ENCODE measurements at places on chromosomes 12 and 14.
A peak's percentile ranks its signal among the peaks of the same experiment; 100 is the strongest.

DNA sequence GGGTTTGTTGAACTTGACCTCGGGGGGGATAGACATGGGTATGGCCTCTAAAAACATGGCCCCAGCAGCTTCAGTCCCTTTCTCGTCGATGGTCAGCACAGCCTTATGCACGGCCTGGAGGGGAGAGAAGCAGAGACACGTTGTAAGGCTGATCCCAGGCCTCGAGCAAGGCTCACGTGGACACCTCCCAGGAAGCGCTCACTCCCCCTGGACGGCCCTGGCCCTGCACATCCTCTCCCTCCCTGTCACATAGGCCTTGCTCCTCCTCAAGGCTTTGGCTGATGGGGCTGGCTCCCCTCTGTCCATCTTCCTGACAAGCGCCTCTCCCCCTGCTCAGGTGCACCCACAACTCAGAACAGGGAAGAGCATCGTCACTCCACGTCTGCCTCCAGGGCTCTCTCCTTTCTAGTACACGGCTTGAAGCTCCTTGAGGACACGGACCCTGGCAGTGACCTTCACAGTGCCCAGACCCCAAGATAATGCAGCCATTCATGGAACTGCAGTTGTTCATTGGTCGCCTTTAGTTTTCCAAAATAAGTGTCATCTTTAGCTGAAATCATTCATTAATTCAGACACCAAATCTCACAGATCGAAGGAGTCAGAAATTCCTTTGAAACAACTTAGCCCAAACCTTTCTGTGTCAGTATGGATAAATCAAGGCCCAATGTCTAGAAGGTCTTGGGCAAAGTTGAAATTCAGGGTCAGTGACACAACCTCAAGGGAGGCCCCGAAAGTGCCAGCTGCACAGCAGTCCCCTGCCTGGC is 9.7 kb downstream of the SERPINA1 start:
- DNase-seq = no peak

GRCh38 chr14:101408077-101408831 is 153.0 kb upstream of the DIO3 start:
- peak; percentile 46 for DNase-seq

DNA sequence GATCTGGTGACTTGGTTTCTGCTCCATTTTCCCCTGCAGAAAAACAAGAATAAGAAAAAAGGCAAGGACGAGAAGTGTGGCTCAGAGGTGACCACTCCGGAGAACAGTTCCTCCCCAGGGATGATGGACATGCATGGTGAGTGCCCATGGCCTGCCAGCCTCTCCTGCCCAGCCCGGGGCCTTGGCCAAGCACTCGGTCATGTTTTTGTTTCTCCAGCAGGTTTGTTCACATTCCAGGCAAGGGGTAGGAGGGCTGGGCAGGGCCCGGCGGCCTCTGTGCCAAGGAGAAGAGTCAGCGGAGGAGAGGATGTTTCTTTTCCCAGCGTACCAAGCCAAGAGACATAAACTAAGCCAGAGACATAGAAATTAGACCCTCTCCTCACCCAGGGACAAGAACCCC is 13.6 kb downstream of the BCL7A start:
- no peak for DNase-seq

DNA sequence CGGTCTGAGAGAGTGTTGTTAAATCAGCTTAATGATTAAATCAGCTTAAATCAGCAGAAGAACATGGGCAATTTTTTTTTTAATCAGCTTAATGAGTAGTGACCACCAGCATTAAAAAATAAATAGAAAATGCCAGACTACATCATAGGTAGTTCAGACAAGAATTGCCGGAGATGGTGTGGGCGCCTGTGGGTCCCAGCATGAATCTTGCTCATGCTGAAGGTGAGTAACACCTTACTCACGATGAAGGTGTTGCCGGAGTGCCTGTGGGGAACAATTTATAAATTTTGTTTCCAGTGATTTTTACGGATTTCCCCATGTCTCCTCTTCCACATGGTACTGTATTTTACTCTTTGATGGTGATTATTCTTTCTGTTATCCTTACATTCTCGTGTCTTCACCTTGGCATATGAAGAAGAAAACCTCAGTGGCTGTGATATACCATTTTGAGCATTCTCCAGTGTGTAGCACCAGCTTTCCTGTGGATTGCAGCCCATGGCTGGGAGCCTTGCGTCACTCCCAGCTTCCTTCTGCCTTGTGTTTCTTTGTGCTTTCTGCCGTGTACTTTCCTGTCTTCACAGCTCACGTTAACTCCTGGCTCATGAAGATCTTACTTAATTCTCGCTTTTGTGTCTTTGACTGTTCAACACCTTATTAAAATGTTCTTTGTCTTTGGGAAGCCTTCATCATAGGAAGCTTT is 4.7 kb downstream of the TDRD9 start:
- DNase-seq = no peak

- DNase-seq = peak; percentile 95
Observed at GRCh38 chr12:69688471-69689427, 10.4 kb downstream of the BEST3 start.

GRCh38 chr14:74660167-74660566 is 48.1 kb upstream of the LTBP2 start:
- no peak for DNase-seq

DNA sequence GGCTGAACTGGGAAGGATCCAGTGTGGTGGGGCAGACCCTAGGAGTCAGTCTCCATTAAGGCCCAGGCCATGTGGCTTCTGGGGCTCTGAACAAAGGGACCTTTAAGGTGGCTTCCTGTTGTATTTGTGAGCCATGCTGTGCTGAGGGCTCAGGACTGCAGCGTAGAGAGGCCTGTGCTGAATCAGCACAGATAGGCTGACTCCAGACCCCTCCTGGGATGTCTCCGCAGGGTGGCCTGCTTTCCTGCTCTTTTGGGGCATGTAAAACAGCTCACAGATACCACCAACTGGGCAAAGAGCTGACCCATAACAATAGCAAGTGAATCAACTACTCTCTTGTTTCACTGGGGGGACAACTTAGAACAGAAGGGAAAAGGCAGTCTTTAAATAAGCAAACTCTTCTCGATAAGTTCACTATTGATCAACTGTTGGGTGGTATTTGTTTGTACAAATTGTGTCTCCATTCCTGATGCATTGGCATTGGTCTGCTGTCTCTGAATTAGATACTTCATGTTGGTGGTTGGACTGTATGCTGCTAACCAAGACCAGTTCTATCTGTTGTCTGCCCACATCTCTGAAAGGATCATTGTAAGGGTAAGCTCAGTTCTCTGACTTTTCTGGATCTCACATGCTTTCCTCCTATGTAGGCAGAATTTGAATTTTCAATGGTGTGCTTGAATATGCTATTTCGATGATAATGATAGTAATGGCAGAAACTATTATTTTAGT is 71.8 kb downstream of the MYRFL start:
- DNase-seq = no peak

- DNase-seq = no peak
Observed at GRCh38 chr12:111094157-111095010, 174.0 kb upstream of the MYL2 start.

- DNase-seq = no peak
Observed at GRCh38 chr12:87427770-87428169, 601.4 kb downstream of the C12orf50 start.

Data from fibroblast of mammary gland (primary cell).